ENCODE measurements at places on chromosomes 3 and 15. TPM values are rescaled to one million over a fixed set of nuclear protein-coding genes. Genes with fewer than 3 reads are reported as not detected.

DNA sequence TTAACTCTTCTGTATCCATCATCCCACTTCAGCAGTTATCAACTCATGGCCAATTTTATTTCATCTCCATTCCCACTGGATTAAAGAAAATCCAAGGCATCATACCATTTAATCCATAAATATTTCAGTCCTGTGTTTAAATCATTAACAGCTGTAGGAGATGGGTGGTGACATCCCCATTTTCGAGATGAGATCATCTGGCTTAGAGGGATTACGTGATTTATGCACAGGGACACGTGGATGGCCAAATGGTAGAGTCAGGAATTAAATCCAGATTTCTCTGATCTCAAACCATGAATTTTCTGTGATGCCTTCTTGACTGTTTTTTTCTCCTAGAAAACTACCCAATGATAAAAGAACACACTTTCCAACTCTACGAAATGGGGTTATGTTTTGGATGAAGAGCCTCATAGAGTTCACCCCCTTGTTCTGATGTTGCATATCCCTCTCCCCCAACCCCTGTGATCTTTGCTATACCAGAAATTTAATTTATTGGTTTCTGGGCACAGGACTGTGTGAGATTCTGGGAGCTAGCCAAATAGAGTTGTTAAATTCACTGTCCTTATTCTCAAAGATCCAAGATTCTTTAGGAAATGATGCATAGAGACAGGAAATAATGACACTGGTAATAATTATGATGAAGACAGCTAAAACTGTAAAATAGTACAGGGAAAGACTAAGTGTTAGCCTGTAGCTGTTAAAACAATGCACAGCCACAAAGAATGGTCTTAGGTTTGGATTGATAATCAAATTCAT is 7.4 kb downstream of the ZNF589 start:
- DNase-seq = no peak

Gene RPUSD2
- 22.6 TPM for total RNA-seq

DNA sequence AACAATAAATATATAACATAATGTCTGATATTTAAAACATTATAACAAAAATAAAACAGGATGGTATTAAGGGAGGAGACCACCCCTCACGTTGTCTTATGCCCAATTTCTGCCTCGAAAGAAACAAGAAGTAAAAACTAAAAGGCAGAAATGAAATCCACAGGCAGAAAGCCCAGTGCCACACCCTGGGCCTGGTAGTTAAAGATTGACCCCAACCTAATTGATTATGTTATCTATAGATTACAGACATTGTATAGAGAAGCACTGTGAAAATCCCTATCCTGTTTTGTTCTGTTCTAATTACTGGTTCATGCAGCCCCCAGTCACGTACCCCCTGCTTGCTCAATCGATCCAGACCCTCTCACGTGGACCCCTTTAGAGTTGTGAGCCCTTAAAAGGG is 22.3 kb upstream of the ACP3 start:
- no peak for DNase-seq

Gene ADCY5
- not detected for total RNA-seq

Measured in activated T-helper 1 cell treated with anti-CD3 and anti-CD28 coated beads, Interleukin-12 subunit alpha, Interleukin-12 subunit beta, Interleukin-2, Interleukin-4 antibody, amounts not matched to agents 30 ng/mL and 10 ng/mL and 1 ng/mL, durations not matched to agents 14 hours and 24 hours and 36 hours (primary cell).